Subcutaneous adipose tissue (tissue), 4 donors: ENCODE measurements at places on chromosomes 5 and 9. TPM values are rescaled to one million over a fixed set of nuclear protein-coding genes. Genes with fewer than 3 reads are reported as not detected.

Gene AQP7
- 173 TPM for total RNA-seq

Gene LHX3
- total RNA-seq: not detected

Gene BRINP1
- total RNA-seq: not detected

Gene BARHL1
- total RNA-seq: not detected

Gene RANBP17
- 5.5 TPM for total RNA-seq

Gene INSL6
- total RNA-seq: not detected

Gene TOR2A
- 11.4 TPM for total RNA-seq

Gene ECSCR
- 22.2 TPM for total RNA-seq

Gene CCL21
- 1.9 TPM for total RNA-seq

Gene MSX2
- total RNA-seq: 0.66 TPM

Gene TMEFF1
- total RNA-seq: 2.9 TPM

Gene SLC2A6
- total RNA-seq: 1.0 TPM

Gene ARID3C
- total RNA-seq: not detected

Gene HRH2
- total RNA-seq: 6.5 TPM

Gene EXOC3
- 47.1 TPM for total RNA-seq

Gene NUTM2F
- total RNA-seq: not detected

Gene IFNA13
- total RNA-seq: not detected

Gene EHMT1
- 168 TPM for total RNA-seq

Gene WDR31
- total RNA-seq: 2.4 TPM

Gene NRARP
- total RNA-seq: 11.5 TPM

Gene AGGF1
- 20.9 TPM for total RNA-seq

Gene DNLZ
- 12.7 TPM for total RNA-seq

Gene WDR55
- total RNA-seq: 11.4 TPM
